ENCODE measurements at places on chromosomes 3 and 15.

DNA sequence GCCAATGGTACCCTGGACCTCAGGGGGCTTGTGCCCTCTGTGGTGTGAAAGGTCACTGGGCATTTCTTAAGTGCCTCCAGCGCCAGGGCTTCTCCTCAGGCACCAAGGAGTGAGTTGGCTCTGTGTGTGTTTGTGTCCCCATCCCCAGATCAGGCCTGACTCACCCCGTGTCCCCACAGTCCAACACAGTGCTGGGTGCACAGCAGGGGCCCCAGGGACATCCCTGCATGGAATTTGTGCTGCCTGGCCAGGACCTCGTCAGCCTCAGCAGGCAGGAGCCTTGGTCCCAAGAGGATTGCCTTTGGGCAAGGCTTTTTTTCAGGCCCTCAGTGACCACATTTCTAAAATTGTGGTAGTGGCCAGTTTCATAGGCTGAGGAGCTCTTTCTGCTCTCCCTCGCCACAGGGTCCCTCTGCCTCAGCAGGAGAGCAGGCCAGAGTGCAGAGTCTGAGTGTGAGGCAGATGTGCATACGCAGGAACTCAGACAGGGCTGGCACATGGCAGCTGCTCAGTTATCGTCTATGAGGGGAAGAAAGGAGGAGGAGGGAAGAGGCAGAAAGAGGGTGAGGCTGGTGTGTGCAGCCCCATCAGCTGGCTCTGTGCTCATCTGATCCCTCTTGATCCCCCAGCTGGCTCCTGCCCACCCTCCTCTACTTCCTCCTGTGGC lies 215.6 kb downstream of the RPLP1 start:
- no peak for DNase-seq

DNA sequence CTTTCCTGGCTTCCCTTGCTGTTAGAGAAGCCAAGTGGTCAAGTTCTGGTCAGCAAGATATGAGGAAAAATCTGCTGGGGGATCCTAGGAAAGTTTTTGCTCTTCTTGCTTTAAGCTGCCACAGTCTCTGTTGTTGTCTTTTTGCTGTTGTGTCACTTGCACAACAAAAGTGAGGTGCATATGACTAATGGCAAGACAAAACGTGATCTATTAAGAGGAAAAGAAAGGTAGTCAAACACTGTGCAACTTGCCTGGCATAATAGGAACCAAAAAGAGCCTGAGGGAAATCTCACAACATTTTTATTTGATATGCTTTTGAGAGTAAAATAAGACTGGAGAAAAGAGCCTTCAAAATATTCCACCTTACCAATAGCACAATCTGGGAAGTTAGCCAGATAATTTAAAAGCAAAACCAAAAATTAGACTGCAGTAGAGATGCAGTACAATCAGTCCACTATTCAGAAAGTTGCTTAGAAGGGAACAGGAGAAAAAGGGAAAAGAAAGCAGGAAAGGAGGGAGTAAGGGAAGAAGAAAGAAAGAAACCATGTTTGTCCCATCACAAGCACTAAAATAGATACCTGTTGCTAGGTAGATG lies 110.0 kb upstream of the SLC4A7 start:
- no peak for DNase-seq

GRCh38 chr15:68526269-68526668 lies 52.5 kb upstream of the CORO2B start:
- DNase-seq, result no peak

GRCh38 chr3:134464064-134464688 lies 21.6 kb downstream of the ANAPC13 start:
- DNase-seq, result no peak

DNA sequence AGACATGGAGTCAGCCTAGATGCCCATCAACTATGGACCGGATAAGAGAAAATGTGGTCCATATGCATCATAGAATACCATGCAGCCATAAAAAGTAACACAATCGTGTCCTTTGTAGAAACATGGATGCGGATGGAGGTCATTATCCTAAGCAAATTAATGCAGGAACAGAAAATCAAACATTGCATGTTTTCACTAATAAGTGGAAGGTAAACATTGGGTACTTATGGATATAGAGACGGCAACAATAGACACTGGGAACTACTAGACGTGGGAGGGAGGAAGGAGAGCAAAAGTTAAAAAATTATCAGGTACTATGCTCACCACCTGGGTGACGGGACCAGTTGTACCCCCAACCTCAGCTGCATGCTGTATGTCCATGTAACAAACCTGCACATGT lies 2.5 kb downstream of the PLD1 start:
- no peak for DNase-seq

- no peak for DNase-seq
Measured at GRCh38 chr15:66873856-66874255, 171.8 kb downstream of the SMAD6 start.

- no peak for DNase-seq
Measured at GRCh38 chr3:129122412-129123011, 908 bp upstream of the RAB43 start.

DNA sequence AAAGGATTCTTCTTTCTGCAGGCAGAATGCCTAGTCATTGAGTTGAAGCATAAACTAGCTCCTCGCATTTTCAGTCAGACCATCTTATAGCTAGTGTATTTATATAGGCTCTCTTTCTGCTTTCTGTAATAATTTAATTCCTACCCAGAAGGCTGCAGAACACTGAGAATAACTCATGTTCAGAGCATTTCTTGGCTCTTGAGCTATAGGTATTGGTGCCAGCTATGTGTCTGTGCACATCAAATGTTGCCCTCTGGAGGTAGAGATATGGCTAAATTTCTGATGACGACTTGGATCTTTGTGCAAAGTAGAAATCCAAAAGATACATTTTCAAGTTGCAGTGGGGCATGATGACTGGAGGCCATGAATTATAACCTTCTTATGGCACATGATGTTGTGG lies 336.2 kb upstream of the TPM1 start:
- DNase-seq, result no peak

GRCh38 chr15:77413699-77414349 lies 6.1 kb downstream of the PEAK1 start:
- no peak for DNase-seq

GRCh38 chr3:195551381-195551978 lies 8.4 kb upstream of the PPP1R2 start:
- DNase-seq, result no peak

- no peak for DNase-seq
Measured at GRCh38 chr3:74302969-74303368, 311.5 kb downstream of the CNTN3 start.

DNA sequence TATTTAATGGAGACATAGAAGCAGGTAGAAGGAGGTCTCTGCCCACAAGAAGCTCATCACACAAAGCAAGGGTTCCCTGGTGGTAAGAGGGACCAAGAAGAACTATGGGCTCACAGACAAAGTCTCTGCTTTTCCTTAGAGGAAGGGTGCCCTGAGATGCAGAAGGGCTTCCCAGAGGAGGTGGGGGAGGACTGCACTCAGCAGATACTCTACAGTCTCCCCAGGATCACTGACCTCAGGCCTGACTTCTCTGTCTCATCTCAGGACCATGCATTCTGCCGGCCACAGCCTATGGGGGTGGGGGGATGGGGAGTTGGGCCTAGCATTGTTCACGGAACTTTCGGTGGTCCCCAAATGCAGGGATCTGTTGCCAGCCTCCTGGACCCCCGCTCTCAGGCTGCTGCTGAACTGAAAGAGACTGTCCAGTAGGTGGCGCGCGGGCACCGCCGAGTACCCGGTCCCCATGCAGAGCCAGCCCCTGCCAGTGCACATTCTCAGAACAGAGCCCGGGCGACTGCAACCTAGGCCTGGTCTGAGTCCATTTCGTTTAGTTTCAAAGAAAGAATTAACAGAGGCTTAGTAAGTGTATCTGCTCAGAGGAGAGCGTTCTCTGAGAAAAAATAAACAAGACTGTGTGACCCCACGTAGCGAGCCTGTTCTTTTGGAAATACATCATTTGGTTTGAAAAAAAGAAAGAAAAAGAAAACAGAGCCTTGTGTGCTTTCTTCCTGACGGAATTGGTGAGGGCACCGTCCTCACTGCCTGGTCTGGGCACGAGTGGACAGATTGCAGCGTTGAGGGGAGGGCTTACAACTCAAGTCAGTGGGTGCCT lies 74.1 kb downstream of the LRTM1 start:
- peak; percentile 10 for DNase-seq

- no peak for DNase-seq
Measured at GRCh38 chr3:113304856-113305540, 93.6 kb downstream of the BOC start.

DNA sequence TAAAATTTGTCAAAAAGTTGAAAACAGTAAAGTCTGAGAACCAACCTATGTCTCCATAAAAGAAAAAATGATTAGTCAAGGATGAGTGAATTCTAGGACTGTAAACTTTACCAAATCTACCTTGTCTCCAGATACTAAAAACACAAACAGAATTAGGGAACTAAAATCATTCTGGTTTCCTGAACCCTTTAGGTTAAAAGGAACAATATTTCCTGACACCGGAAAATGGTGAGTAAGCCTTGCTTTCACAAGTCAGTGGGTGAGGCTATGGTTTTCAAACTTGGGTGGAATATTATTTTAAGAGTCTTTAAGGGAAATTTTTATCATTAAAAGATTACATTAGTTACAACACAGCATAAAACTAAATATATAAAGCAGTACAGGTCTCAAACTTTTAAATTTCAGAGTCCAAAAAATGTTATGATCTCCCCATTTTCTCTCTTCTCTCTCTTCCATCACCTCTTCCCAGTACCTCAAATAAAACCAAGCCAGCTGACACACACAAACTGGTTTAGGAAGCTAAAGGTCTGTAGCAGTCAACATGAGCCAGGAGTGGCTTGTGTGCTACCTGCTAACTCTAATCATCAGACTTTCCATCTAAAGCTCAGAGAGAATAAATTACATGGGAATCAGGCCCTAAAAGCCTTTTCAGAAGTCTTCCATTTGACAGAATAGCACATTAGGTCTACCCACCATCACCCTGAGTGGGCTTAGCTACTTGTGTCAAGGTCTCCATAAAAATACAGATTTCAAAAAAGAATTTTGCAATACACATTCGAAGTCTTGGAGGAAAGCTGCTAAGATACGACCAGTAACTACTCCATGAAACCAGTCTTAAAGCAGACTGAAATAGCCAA lies 2.2 kb downstream of the SLC12A6 start:
- no peak for DNase-seq

DNA sequence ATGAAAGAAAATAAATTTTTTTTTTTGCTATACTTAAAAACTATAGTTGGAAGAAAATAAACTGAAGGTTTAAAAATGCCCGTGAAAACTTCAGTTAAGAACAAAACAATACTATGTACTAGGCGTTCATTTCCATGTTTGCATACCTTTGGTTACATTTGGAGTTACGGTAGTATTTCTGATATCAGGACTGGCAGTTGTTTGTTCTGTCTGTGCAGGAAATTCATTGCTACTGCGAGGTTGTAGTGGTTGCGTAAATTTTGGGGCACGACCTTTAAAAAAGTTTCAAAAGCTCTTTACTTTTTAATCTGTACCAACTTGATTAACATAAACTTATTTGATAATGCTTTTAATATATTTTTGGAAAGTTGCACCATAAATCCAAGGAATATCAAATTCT lies 47.9 kb downstream of the ST3GAL6 start:
- no peak for DNase-seq

- no peak for DNase-seq
Measured at GRCh38 chr3:117308353-117308752, 598.8 kb downstream of the TUSC7 start.

DNA sequence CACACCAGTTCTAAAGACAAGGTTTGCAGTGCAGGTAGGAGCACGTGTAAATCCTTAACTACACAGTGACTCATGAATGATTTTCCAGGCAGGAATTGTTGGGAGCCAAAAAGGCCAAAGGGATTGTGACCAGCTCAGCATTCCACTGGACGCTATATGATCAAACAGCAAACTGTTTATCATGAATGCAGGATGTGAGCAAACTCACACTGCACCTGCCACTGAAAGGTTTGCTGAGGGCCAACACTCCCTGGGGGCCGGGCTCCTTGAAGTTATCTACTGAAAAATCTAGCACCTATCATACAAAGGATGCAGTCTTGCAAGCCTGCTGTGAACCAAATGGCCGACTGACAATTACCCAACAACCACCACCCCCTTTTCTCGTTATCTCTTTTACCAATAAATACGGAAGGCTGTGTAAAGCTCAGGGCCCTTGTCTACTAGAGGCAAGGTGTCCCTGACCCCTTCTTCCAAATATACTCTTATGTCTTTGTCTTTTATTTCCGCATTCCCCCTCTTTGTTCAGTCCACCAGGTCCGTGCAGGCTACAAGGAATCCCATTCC lies 11.5 kb upstream of the DNASE1L3 start:
- DNase-seq, result no peak

- no peak for DNase-seq
Measured at GRCh38 chr3:99373088-99373845, 265.1 kb upstream of the COL8A1 start.

DNA sequence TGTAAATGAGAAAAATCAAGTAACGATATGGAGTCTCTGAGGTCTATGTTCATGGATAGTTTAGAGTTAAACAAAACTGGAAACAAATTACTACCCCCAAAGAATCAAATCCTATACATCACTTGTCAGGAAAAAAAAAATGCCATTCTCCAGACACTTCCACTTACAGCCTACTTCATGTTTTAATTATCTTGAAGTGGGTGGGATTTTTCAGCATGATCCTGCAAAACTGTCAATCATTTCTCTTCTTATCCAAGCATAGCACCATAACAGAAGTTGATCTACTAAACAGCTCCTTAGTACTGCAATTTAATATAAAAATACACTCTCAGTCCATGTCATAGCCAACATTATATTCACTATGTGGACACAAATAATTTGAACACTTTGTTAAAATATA lies 833.9 kb downstream of the TUSC7 start:
- DNase-seq, result no peak

DNA sequence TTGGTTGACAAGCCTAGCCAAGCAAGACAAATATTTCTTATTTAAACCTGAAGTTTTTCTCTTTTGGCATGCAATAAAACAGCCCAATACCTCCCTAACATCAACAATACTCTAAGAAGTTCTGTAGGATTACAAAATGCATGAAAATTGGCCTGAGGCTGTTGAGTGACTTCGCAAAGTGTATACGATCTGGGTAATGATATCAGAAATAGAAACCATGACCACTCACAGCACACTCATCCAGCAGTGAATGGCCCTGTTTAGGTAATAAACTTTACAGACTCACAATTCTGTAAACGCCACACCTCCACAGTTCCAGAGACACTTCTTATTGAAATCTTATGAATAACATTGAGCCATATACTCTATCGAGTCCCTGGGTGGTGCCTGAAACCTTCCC lies 83.0 kb upstream of the NAALADL2 start:
- no peak for DNase-seq

DNA sequence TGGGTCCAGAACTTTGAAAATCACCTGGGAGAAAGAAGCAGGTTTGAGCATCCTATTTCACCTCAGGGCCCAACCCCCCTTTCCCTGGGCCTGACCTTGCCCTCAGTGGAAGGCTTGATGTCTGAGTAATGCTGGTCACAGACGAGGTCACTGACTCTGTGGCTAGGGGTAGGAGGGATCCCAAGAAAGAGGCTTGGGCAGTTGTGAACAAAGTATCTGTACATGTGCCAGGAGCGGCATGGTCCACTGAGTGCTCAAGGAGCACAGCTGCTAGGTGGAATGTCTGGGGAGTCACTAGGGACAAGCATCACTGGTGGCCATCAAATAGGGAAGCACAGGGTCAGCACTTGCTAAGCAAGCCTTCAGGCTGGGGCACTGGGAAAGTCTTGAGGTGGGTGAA lies 7.3 kb downstream of the CCDC71 start:
- DNase-seq, result no peak

GRCh38 chr3:172152874-172153273 lies 113.5 kb downstream of the FNDC3B start:
- no peak for DNase-seq
